ENCODE measurements at places on chromosomes 16 and 17.

- no peak for DNase-seq
These were observed 11.7 kb downstream of the ATPAF2 start for GRCh38 chr17:18027280-18027679.

DNA sequence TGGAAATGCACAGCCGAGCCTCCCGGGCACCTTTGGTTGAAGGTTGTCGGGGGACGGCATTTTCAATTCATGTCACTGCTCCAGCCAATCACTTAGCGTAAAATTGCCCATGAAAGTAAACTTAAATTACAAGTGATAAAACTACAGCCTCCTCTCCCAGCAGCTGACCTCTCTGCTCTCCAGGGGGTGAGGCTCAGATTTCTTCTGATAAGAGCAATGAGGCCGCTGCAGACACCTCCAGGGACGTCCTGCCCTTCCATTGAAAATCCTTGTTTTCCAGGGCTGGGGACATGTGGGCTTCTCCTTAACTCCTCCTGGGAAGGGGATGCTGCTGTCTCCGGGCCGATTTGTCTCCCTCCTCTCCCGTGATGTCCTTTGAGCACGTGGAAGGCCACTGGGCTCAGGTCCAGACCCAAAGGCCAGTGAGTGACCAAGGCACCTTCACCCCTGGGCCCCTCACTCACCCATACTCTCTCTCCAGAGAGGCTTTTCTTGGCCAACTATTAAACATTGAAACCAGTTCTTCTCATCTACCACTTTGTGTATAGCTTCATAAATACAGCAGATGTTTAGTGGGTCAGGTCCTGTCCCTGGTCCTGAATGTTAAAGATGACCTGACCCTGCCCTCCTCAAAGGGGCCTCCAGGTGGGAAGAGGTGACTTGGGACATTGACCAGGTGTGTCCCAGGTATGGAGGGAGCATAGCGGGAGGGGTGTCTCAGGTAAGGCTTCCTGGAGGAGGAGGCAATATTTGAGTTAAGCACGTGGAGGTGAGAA lies 52.3 kb downstream of the MGAT5B start:
- no peak for DNase-seq

- no peak for DNase-seq
These were observed 393 bp downstream of the RNF166 start for GRCh38 chr16:88705801-88706228.

DNA sequence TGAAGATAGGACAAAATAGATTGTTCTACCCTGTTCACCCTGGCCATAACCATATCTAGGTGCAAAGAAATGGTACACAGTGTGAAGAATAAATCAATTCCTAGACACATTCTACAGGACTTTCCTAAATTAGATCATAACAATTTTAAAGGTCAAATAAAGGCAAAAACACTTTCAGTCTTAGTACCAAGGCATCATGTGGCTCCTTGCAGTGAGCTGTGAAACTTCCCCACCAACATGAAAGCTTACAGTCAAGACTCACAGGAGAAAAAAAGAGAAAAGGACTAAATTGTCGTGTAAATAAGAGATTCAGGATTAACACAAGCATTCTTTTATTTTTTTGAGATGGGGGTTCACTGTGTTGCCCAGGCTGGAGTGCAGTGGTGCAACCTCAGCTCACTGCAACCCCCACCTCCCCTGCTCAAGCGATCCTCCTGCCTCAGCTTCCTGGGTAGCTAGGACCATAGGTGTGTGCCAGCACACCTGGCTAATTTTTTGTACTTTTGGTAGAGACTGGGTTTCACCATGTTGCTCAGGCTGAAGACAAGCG lies 14.2 kb downstream of the NSMCE1 start:
- no peak for DNase-seq

DNA sequence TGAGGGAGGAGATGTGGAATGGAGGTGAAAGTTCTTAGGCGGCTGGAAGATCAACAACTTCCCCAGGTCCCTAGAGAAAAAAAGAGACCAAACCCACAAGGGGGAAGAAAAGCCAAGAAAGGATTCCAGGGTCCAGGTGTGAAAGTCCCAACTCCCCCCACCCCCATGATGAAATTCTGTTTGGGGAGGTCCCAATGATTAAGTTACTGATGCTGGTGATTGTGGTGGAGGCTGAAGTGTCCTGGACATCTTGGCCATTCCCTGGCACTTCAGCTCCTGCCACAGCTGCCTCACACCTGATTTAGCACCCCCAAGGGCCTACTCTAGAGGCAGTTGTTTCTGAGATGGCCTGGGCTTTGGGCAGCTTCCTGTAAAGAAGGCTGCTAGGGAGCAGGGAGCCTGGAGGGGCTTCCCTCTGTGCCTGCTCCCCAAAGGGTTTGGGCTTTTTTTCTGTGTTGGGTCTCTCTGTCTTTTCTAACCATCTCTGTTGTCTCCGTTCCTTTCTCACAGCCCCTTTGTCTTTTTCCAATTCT lies 13.1 kb downstream of the HOXB4 start:
- DNase-seq = no peak

GRCh38 chr17:80969030-80969673 lies 22.5 kb upstream of the CHMP6 start:
- DNase-seq = no peak

DNA sequence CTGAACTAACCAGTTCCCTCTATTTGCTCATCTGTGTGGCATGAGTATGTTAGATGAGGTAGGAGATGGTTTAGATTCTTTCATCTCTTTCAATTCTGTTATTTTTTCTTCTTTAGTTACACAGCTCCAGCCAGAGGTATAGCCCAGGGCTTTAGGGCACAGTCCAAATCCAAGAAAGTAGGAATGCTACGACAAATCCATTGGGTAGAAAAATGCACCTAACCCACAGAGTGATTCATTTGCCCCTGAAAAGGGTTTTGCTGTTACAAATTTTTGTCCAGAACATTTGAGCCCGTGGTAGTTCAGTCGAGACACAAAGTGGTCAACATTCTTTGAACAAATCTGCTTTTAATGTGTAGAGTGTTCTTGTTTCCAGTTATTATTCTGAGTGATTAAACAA lies 250.7 kb downstream of the HS3ST3A1 start:
- no peak for DNase-seq

DNA sequence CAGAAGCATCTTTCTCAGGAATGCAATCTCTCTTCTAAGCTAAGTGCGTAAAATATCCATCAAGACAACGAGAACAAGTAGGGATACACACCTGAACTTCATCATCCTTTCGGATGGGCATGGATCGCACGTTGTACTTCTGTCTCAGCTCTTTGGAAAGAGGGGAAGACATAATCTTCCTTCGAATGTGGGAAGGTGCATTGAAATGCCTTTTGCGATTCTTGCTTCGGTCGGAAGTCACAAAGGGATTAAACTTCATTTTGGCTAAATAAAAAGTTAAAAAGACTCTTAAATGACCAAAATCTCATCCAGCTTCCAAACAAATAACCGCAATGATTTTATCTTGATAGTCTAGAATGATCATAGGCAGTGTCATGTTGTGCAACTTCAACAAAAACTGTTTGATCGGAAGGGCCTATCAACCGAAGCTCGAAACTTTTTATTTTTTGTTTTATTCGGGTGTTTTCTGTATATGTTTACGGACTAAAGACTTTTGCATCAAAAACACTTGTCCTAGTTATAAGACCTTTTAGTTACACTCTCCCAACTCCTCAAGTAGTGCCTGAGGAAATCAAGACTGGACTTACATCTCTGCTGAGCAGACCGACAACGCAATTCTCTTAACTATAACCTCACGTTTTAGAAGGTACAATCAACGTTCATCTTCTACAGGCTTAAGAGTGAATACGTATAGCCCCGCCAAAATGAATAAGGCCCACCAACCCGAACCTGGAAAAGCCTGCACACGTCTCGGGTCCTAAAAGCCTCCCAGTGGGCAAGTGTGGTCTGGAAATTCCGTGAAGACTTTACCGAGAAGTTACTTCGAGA lies 727 bp downstream of the RPL26 start:
- no peak for DNase-seq

DNA sequence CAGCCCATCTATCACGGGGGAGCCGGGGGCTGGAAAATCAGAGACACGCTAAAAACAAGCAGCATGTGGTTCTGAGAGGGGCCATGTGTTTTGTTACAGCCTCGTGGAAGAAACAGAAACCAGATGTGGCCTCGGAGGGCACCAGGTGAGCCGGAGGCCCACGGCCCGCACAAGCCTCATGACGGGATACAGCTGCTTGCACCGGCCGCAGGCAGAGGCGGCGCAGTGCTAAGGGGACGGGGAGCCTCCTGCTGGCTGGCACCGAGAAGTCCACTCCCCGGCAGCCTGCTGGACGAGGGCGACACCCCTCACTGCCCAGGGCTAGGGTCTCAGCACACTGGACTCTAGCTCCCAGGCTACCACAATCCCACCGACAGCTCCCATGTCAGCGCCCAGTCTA lies 19.2 kb downstream of the NDUFAF8 start:
- DNase-seq = no peak

DNA sequence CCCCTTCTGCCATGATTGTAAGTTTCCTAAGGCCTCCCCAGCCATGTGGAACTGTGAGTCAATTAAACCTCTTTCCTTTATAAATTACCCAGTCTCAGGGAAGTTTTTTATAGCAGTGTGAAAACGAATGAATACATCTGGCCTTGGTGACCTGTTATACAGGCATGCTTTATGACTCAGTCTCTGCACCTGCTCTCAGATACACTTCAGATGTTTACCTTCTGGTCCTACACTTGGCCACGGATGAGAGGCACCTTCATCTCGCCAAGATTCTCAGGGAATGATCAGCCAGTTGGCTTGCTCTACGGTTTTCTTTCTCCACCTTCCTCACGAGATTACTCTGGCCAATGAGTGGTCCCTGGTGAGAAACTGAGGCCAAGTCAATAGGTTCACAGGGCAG lies 304.7 kb downstream of the CA10 start:
- no peak for DNase-seq

- no peak for DNase-seq
These were observed 1.8 kb downstream of the RAB11FIP3 start for GRCh38 chr16:427250-427649.

DNA sequence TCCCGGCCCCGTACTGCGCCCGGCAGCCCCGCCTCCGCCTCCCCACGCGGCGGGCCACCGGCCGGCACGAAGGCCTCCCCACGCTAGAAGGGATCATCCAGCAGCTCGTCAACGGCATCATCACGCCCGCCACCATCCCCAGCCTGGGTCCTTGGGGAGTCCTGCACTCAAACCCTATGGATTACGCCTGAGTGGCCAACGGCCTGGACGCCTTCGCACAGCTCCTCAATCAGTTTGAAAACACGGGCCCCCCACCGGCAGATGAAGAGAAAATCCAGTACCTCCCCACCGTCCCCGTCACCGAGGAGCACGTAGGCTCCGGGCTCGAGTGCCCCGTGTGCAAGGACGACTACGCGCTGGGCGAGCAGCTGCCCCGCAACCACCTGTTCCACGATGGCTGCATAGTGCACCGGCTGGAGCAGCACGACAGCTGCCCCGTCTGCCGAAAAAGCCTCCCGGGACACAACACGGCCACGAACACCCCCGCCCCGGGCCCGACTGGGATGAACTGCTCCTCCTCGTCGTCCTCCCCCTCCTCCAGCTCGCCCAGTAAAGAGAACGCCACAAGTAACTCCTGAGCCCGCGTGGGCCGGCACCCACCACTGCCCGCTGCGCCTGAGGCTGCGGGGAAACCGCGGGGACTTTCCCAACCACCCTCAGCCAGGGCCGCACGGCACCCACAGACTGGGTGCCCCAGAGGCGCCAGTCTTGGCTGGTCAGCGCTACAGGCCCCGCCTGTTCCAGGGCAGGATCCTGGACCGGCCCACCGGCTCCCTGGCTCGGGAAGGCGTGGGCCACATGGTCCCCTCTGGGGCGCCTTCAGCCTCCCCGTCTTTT lies 39.0 kb upstream of the AKAP1 start:
- DNase-seq = no peak

GRCh38 chr16:77359065-77359502 lies 75.8 kb downstream of the ADAMTS18 start:
- DNase-seq = no peak

DNA sequence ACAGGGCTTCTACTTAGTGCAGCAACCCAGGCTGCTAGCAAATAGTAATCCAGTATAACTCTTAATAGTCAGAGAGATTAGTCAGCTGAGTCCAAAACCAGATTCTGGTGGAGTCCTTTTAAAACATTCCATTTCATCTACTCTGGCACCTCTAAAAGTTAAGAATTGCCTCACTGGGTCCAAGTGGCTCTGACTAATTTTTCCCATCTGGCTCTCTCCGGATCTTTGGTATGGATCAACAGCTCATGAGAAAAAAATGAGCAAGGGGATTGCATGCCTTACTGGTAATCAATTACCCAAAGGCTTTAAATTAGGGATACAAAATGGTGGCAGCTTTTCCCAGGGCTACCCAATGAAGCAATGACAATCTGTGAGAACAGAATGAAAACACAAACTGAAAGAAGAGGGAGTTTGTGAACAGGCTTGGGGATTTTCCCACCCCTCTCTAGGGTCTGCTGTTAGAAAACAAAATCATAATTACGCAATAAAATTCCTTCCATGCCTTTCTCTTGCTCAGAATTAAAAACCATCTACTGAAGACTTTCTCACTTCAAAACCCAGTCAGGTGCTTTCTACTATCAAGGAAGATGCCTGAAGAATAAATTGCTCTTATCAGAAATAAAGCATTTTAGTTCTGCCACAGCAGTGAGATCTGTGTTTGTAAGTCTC lies 84.6 kb upstream of the PMFBP1 start:
- no peak for DNase-seq

DNA sequence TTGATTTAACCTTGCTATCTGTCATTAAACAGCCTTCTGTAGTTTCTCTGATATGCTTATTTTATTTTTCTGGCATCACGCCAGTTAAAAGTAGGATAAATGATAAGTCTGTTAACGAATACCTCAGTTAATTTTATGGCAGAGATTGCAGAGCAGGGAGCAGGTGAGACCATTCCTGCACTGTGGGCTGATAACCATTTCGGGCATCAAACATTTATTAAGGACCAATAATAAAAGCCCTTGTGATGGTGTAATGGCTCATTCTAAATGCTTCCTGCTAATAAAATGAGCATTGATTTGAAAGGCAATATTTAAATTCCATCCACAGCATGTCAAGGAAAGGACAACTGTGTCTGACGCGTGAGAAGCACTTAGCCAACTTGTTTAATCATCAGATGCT lies 94.1 kb downstream of the ASIC2 start:
- DNase-seq = no peak

DNA sequence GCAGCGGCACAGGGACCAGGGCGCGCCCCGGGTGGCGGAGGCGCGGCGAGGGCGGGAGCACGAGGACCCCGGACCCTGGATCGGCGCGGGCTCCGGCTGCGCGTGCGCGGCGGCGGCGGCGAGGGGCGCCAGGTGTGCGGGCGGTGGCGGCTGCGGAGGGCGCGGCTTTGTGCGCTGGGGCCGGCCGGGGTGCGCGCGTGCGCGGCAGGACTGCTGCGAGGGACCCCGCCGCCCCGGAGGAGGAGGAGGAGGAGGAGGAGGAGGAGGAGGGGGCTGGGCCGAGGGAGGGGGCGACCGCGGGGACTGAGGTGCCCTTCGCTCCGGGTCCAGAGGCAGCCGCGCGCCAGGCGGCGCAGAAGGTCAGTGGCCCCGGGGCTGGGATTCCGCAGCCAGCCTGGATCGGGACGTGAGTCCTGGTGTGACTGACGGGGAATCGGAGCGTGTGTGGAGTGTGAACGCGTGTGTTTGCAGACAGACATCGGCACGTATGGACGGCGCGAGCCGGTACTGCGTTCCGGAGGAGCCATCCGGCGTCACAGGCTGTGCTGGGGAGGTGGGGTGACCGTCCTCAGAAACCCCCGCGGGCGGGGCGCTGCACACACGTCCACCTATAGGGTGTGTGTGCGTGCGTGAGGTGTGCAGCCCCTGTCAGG lies 19.5 kb upstream of the RAP1GAP2 start:
- DNase-seq = peak; percentile 92

GRCh38 chr16:50381679-50382440 lies 13.1 kb upstream of the BRD7 start:
- DNase-seq = no peak
